Ovary (tissue), 10 donors: ENCODE measurements at places on chromosomes 4 and X.

DNA sequence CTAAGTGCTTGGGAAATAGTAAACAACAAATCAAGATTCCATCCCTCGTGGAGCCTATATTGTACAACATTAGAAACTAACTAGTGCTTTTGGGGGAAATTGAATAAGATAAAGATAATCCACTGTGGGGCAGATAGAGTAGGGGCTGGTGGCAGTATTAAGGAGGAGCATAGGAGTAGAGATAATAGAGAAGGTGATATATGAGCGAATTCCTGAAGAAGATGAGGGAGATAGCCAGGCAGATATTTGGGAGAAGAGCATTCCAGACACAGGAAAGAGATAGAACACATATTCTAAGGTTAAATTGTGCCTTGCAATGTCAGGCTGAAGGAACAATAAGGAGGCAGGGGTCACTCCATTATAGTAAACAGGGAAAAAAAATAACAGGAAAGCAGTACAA lies 218.2 kb downstream of the GRID2 start:
- DNase-seq = no peak

DNA sequence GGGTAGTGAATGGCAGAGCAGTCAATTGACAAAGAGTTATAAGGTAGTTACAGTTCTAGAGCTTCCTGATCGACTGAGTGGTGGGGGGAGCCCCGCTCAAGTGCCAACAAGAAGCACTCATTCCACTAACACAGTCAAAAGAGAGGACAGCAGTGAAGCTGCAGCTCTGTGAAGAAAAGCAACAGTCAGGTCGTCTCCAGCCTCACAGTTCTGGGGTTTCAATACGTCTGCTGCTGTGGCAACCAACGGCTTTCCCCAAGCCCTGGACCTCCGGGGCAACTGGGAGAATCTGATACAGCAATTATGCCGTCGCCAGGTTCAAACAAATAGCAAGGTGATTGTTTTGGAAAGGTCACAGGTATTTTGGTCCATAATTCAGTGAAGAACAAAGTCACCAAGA lies 30.8 kb downstream of the GPM6B start:
- no peak for DNase-seq

DNA sequence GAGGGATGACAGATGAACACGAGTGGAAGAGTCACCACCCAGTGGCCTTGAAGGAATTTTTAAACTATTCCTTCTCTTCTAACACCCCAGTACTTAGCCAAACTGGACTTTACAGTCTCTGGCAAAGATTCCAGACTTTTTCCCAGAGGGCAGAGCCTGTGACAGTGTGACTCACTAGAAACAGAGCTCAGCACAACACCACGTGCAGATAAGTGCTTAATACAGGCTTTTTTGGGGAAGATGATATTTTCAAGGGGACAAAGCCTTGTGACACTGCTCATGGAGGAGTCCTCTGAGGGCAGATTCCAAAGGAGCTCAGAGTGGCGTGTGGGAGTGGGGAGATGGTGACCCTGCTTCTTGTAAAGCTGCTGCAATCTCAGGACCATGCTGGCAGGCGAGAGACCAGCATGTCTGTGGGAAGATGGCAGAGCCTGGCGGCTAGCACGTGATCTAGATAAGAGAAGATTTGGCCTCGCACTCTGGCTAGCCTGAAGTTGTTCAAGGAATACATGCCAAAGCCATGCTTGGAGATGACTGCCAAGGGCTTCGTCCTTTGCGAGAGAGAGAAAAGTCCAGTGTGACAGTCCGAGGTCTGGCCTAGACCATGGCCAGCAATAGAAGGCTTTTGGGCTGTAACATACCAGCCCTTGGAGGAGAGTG lies 2.4 kb downstream of the RAB33A start:
- DNase-seq = peak; percentile 24

DNA sequence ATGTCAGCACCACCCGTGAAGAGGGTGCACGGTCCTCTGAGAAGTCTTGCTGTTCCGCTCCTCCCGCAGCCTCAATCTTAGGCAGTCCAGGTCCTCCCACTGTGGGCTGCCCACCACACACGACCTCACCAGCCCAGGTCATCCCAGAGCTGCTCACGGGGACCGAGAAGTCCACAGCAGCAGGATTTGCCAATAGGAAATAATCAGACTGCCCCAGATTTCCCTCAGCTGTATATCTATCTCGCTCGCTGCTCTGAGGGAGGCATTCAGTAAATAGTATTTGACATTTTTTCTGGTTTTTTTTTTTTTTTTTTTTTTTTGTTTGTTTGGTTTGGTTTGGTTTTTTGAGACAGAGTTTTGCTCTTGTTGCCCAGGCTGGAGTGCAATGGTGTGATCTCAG lies 83.8 kb downstream of the STOX2 start:
- DNase-seq = no peak

DNA sequence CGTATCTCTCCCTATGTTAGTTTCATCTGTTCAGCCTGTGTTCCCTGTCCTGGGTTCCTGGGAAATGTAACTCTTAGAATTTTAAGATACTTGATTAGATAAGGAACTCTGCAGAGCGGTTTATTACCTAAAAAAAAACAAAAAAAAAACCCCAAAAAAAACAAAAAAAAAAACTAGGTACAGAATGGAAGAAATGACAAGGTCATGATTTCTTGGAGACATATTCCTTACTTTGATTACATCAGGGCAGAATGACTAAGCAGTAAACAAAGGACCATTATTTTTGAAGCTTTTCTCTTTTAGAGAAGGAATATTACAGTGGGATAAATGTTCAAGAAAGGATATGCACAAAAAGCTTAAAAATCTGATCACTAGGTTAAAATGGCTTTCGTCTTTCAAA lies 171.8 kb downstream of the ARAP2 start:
- no peak for DNase-seq

DNA sequence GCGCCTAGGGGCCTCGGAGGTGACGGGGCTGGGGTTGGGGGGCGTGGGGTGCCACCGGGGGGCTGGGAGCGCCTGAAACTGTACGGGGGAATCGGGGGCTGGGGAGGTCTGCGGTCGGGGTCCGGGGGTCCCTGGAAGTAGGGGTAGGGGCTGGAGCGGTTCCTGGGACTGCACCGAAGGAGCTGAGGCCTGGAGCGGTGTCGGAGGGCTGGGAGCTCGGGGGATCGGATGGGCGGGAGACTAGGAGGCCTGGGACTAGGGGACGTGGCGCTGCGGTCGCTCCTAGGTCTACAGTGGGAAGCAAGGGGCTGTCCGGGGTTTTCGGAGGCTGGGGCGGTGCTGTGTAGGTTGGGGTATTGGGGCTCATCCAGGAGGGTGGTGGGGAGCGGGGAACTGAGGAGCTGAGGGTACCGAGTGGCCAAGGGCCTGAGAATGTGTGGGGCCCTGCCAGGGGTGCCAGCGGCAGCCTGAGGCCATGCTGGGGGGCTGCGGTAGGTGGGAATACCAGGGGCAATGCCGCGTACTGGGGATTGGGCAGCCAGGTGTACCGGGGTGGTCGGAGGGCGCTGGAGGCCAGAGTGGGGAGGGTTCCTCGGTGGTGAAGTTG lies 562 bp downstream of the AKAP17A start:
- DNase-seq = no peak

GRCh38 chrX:8845060-8845459 lies 43.9 kb upstream of the FAM9A start:
- DNase-seq = no peak

DNA sequence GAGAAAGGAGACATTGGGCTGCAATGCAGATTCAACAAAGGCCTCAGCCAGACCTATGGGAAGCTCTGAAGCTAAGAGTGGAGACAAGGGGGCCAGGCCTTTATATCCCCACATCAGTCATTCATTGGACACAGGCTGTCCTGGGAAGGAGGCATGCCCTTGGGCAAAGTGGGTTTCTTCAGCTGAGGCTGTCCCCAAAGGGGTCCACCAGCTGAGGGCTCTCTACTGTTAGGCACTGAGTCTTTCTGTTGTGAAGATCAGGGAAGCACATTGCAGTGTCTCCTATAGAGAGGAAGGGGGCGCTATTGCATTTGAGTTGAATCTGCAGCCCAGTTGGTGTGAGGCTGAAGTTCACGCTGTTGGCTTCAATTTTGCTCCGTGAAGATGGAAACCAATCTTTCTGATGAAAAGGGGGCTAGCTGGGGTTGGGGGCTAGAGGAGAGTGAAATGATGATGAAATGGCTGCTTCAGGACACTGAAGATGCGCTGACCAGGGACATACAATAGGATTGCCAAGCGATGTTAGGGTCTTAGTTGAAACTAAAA lies 48.0 kb downstream of the SLC25A5 start:
- peak; percentile 13 for DNase-seq
